ENCODE measurements at places on chromosomes 16 and 17.
A peak's percentile ranks its signal among the peaks of the same experiment; 100 is the strongest.

- DNase-seq, result no peak
Observed at GRCh38 chr16:3789375-3790099, 72.2 kb upstream of the TRAP1 start.

GRCh38 chr17:4554997-4555799, at the start of gene MYBBP1A:
MYBBP1A (minus strand) TSS chr17:4555384; CDS start chr17:4555324, 60 bp downstream.
- peak; percentile 93 for DNase-seq

GRCh38 chr17:77961741-77962140, 3.2 kb downstream of the TNRC6C start:
- no peak for DNase-seq

- DNase-seq, result no peak
Observed at GRCh38 chr17:42023524-42024349, 3.8 kb downstream of the NKIRAS2 start.

DNA sequence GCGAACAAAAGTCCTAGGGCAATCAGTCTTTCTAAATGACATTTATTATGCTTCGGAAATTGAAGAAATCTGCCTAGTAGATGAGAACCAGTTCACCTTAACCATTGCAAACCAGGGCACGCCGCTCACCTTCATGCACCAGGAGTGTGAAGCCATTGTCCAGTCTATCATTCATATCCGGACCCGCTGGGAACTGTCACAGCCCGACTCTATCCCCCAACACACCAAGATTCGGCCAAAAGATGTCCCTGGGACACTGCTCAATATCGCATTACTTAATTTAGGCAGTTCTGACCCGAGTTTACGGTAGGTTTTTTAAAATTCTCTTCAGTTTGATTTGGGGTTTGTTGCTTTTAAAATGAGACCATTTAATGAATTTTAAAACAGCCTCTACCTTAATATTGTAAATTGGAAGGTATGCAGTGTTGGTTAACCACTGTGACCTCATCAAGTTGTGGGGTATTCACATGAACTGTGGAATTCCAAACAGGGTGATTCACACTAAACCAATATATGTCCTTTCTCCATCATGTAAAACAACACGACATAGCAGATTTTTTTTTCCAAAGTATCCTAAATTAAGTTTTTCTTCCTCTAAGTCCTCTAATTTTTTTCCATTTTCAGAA, 6.2 kb upstream of the EVI2A start:
- DNase-seq, result peak; percentile 5

GRCh38 chr16:57264381-57264780, 19.3 kb downstream of the ARL2BP start:
- DNase-seq, result no peak

GRCh38 chr17:65855675-65856074, 294.2 kb upstream of the AXIN2 start:
- no peak for DNase-seq

- DNase-seq, result no peak
Observed at GRCh38 chr17:41536741-41537613, 8.9 kb upstream of the KRT19 start.

GRCh38 chr17:40356990-40357881, 7.3 kb downstream of the GJD3 start:
- no peak for DNase-seq

DNA sequence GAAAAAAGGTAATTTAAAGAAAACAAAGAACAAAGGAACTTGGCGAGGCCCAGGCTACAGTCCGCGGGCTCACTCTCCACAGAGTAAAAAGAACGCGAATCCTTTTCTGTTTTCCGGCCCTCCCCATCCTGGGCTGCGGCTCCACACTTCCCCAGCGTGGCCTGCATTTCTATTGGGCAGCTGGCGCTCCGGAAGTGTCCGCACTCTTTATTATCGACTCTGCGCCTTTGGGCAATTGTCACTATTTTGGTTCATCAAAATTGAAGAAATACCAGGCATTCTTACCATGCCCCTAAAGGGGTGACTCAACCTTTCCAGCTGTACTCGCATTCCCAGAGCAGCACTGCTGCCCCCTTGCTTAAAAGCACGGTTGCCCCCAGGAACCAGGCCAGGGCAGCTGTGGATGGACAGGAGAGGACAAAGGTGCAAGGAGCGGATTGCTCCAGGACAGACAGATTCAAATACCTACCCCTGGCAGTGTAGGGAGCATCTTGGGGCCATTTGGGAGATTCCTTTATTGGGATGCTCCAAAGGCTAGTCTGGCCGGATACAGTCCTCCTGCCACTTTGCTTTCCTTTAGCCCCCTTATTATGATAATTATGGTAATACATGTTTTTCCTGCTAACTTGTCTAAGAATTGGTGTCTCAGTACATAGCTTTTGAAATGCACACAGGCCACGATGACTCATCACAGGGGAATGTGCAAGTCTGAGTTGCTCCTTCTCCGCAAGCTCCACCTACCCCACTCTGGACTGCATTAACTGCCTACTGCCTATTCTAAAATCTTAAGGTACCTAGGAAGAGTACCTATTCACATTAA, 985 bp upstream of the SLFN12 start:
- peak; percentile 92 for DNase-seq

GRCh38 chr16:81817296-81817695, 38.2 kb downstream of the PLCG2 start:
- DNase-seq, result no peak

GRCh38 chr17:45342871-45343526, 26.2 kb upstream of the MAP3K14 start:
- no peak for DNase-seq

DNA sequence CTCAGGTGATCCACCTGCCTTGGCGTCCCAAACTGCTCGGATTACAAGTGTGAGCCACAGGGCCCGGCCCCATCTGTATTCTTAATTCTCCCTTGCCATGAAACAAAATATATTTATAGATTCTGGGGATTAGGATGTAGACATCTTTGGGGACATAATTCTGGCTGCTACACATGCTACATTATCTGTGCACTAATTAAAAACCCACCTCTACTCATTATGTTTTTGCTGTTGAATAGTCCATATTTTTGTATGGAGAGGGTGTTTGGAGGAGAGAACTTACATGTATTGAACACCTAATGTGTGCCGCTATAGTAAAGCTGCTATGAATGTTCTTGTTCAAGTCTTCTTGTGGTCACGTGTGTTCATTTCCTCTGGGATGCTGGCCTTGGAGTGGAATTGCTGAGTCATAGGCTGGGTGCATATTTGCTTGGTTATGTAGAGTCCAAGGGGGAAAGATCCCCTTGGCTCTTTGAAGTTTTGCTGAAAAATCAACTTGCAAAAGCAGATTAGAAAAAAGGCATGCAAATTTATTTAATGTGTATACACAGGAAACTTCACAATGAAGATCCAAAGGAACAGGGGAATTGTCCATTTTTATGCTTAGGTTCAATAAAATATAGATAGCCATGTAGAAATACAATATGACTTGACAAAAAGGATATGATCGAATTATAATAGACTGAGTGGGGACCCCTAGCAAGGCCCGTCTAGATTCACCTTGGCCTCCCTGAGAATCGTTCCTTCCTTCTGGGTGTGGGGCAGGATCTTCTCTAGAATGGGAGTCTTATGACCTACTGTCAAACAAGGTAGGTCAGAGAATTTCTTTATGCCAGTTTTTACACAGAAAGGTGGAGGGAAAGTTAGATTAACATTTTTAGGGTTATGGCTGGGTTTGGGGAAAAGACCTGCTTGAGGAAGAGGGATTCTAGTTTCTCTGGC, 42.1 kb upstream of the GPRC5B start:
- no peak for DNase-seq

DNA sequence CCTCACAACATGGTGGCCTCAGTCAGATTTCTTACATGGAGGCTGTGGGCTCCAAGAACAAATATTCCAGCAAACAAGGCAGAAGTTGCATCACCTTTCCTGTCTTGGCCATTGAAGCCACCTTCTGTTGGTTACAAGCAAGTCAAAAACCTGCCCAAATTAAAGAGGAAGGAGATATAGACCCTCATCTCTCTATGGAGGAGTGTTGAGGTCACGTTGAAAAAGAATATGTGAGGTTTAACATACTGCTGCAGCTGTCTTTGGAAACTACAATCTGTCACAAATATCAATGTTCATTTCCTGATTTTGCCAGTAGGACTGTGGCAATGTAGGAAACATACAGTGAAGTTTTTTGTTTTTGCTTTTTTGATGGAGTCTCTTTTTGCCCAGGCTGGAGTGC, 211.4 kb downstream of the COPRS start:
- DNase-seq, result no peak

DNA sequence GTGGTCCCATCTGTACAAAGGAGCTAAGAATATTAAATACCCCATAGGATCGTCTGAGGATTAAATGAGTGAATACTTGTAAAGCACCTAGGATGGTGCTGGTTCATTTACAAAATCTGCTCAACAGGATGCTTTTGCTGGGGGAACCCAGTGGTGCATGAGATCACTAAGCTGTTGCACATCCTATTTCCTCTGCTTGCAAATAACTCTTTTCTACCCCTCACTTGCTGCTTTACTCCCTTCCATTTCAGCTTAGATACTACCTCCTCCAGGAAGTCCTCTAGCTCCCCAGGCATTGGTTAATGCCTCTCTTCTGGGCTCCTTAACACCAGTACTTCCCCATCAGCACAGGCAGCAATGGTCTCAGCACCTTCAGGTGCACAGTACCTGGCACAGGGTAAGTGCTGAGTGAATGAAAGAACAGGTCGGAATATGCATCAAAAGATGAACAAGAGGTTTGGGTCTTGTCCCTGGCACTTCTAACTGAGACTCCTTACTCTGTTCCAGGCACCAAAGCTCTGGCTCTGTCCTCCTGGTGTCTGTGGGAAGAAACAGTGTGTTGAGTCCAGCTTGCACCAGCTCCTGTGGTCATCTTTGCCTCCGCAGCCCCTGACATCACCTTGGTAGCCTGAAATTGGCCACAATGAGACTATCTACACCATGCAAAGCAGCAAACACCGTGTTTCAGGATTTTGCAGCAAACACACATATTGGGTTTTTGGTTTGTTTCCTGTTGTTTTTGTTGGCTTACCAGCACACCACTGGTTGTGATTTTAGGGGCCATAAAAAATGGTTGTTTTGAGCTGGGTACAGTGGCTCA, 24.1 kb upstream of the IL21R start:
- DNase-seq, result no peak

DNA sequence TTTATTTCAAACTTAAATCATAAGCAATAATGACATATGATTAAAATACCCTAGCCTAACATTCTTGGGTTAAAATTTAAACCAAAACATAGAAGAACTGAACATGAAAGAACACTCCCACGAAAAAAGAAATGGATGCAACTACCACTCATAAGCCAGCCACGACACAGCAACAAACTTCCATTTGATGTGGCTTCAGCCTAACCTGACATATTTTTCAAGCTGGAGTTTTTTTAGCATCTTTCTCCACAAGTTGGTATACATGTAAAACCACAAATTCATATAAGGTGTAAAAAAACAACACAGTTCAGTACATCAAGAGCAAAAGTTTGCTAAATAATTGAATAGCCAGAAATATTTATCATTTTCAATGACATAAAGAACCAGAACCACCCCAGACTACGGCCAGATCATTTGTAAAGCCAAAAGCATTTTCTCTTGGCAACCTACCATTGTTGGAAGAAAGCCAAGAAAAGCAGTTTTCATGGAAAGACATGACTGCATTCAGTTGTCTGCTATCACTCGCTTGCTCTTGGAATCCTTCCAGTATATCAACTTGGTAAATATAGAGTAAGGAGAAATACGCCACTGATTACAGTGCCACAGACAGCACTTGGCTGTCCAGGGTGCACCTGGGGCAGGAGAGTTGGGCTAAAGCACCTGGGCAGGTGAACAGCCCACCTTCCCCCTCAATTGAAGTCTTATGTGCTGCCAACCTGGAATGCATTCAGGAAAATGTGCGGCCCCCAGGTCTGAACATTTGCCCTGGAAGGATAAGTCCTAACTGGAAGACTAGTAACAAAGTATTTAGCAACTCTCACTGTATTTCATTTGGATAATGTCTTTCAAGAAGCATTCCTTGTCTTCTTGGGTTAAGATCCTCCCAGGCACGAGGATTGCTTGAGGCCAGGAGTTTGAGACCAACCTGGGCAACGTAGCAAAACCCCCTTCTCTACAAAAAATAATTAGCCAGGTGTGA, 60.5 kb downstream of the CREBBP start:
- no peak for DNase-seq

DNA sequence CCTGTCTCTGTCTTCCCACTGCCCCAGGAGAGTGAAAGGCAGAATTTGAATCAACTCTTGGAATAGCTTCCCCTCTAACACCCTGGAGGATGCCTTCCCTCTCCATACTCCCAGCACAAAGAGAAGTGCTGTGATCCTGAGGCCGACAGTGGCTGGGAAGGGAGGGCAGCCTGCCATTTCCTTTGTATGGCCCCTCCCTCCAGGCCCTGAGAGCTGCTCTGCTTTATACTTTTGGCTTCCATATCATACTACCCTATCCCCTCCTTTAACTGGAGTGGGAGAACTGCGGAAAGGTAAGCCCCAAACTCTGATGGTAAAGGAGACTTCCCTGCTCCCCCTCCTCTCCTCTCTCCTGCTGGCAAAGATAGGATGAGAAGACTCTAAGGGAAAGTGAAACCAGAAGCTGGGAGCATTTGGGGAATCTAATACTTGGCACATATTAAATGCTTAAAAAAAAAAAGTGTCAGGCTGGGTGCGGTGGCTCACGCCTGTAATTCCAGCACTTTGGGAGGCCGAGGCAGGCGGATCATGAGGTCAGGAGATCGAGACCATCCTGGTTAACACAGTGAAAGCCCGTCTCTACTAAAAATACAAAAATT, 4.1 kb upstream of the MED24 start:
- DNase-seq, result no peak

GRCh38 chr17:57735230-57735629, 9.9 kb downstream of the CCDC182 start:
- DNase-seq, result no peak

DNA sequence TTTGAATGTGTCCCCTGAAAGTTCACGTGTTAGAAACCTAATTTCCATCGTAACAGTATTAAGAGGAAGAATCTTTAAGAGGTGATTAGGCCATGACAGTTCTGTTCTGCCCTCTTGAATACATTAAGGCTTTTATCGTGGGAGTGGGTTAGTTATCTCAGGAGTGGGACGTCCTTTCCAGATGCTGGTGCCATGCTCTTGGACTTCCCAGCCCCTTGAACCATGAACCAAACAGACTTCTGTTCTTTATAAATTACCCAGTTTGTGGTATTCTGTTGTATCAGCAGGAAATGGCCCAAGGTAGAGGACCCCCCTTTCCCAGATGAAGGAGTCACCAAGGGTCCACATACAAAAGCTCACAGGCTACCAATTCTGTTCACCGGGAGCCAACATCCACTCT, 10.1 kb downstream of the GTF3C1 start:
- no peak for DNase-seq

DNA sequence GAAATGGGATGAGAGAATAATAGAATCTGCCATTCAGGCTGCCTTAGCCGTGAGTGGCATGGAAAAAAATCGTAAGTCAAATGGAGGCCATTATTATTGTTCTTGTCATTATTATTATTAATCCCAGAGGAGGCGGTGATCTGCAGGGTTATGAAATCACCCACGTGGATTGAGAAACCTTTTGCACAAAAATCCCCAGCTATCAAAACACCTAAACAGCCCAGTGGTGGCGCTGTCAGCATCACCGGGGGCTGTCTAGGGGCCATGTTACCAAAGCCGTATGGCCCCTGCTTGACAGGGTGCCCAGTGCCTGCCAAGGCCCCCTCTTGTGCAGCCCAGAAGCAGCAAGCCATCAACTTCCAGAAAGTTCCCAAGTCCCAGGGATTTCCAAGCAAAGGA, 25.2 kb downstream of the CNGB1 start:
- DNase-seq, result no peak

GRCh38 chr17:9370467-9370866, 205.2 kb downstream of the STX8 start:
- no peak for DNase-seq

- peak; percentile 63 for DNase-seq
Observed at GRCh38 chr17:38871247-38872015, 1.6 kb downstream of the LASP1 start.
